ENCODE measurements at places on chromosomes 7 and 10. TPM values are rescaled to one million over a fixed set of nuclear protein-coding genes. Genes with fewer than 3 reads are reported as not detected.

RARRES2 gene
- not detected for total RNA-seq

TRIM50 gene
- total RNA-seq = not detected

SPDYE2B gene
- total RNA-seq = not detected

LEP gene
- total RNA-seq = not detected

TAS2R3 gene
- 1.2 TPM for total RNA-seq

AMPH gene
- total RNA-seq = 1.4 TPM

TAC1 gene
- not detected for total RNA-seq

KEL gene
- not detected for total RNA-seq

SLC16A12 gene
- not detected for total RNA-seq

EIF4EBP2 gene
- total RNA-seq = 43.9 TPM

TDRD1 gene
- total RNA-seq = not detected

DLX5 gene
- total RNA-seq = 0.30 TPM

AGMO gene
- total RNA-seq = under 0.01 TPM

CPVL gene
- 0.30 TPM for total RNA-seq

HOGA1 gene
- total RNA-seq = 0.32 TPM

CXCL12 gene
- 5.6 TPM for total RNA-seq

WDR86 gene
- 8.6 TPM for total RNA-seq

RNF148 gene
- not detected for total RNA-seq

TMEM270 gene
- total RNA-seq = not detected

PRSS1 gene
- not detected for total RNA-seq

CFAP43 gene
- total RNA-seq = 0.18 TPM

CPED1 gene
- total RNA-seq = 12.8 TPM

OR2A1 gene
- total RNA-seq = under 0.01 TPM

SLC29A4 gene
- total RNA-seq = 5.6 TPM

PRRT4 gene
- total RNA-seq = not detected

LRRD1 gene
- 0.30 TPM for total RNA-seq

EPO gene
- not detected for total RNA-seq

MTURN gene
- total RNA-seq = 10.1 TPM

ACSM6 gene
- total RNA-seq = not detected

KNDC1 gene
- 3.0 TPM for total RNA-seq

RSBN1L gene
- 17.2 TPM for total RNA-seq

SLC13A4 gene
- 0.05 TPM for total RNA-seq

LRRC61 gene
- total RNA-seq = 1.8 TPM

IL6 gene
- total RNA-seq = 23.2 TPM

PDCD4 gene
- 35.2 TPM for total RNA-seq

OIT3 gene
- under 0.01 TPM for total RNA-seq

EPHB4 gene
- total RNA-seq = 57.0 TPM

PTPRZ1 gene
- total RNA-seq = not detected
